ENCODE measurements at places on chromosomes 13 and 19.

GRCh38 chr13:74288361-74288911, 154.2 kb upstream of the KLF12 start:
- no peak overlapping the region for H3K4me3 ChIP-seq
- DNase-seq = peak; percentile 18
- no peaks in the 10 kb centered on the region for H3K36me3 ChIP-seq
- no peak overlapping the region for H3K27ac ChIP-seq

GRCh38 chr13:44206434-44206833, 167.2 kb upstream of the SERP2 start:
- H3K27me3 ChIP-seq = peaks cover 2% of the 10 kb centered on the region
- no peak overlapping the region for H3K4me3 ChIP-seq
- H3K36me3 ChIP-seq = peaks cover 4% of the 10 kb centered on the region
- H3K4me1 ChIP-seq = no peaks in the 10 kb centered on the region
- no peak for DNase-seq
- no peak overlapping the region for H3K27ac ChIP-seq

- H3K27ac ChIP-seq = no peak overlapping the region
- no peak overlapping the region for H3K4me3 ChIP-seq
- H3K27me3 ChIP-seq = peaks cover 7% of the 10 kb centered on the region
- DNase-seq = no peak
- no peaks in the 10 kb centered on the region for H3K4me1 ChIP-seq
These were observed 2.3 kb downstream of the ZNF414 start for GRCh38 chr19:8511573-8512101.

GRCh38 chr13:102598061-102598460, 1.3 kb downstream of the TPP2 start:
- DNase-seq = no peak
- peaks cover 5% of the 10 kb centered on the region for H3K27me3 ChIP-seq
- H3K4me1 ChIP-seq = peaks cover 29% of the 10 kb centered on the region
- peak overlapping the region; percentile 73 for H3K27ac ChIP-seq

DNA sequence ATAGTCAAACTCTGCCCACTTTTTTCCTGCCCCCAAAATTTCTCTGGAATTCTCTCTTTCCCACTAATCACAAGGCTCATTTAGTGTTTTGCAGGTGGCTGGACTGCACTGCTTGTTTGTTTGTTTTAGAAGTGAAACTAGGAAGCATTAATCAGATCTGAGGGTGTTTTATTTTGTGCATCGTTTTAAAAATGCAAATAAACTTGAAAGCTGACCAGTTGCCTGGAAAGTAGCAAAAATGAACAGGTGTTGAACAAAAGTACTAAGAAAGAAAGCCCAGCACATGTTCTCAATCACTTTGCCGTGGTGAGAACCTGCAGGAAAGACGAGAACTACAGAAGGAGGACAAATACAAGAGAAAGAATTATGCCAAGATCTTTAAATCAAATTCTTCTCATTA, 365.5 kb downstream of the PCDH9 start:
- H3K36me3 ChIP-seq = no peaks in the 10 kb centered on the region
- H3K4me1 ChIP-seq = peaks cover 8% of the 10 kb centered on the region
- no peak for DNase-seq
- H3K27me3 ChIP-seq = no peaks in the 10 kb centered on the region
